ENCODE measurements at places on chromosomes 7 and 10.

DNA sequence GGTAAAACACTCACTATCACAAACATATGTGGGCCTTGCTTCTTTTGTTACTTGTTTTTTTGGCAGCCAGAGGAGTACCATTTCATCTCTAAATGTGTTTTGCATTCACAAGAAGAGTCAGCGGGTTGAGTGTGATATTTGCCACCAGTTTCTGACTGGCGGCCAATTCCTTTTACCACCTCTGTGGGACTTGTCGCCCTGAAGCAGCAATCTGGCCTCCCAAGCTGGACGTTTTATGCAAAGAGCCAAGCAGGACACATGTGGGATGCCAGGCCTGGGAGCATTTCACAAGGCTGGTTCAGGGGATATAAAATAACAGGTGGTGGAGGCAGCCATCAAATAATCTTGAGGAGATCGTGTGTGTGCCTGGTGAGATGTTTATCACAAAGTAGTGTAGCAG is 61.8 kb upstream of the TRIL start:
- no peak for DNase-seq

DNA sequence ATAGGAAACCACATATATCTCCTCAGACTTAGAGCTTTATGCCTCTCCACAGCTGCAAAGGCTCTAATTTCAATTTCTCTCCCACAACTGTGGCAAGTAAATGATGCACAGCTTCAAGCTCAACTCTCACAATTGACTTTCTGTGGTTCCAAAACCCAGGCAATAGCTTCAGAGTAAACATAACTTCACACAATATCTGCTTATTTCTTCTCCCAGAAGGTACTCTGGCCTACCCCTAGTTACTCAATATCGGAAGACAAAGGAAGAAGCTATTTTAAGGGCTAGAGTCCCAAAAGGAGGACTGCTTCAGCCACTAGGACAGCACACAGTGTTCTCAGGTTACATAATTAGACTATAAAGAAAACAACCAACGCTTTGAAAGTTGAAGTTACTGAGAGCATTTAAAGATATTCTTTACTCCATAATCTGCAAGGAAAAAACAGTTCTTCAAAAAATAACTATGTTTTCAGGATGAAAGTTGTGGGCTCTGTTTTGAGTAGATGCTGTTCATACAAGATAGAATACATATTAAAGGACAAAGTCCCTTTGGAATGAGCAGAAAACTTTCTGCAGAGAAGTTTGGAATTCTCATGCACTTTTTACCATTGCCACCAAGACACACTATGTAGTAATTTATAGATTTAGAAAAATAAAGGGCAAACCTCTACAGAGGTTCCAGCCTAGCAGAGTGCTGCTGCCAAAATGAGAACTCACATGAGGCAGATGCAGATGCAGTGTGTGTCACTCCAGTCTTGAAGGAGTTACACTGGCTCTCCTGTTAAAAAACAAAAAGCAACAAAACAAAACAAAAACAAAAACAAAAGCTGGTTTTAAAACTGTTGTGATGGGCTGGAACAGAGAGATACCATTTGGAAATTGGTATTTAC is 81.8 kb downstream of the NT5C2 start:
- DNase-seq: no peak

DNA sequence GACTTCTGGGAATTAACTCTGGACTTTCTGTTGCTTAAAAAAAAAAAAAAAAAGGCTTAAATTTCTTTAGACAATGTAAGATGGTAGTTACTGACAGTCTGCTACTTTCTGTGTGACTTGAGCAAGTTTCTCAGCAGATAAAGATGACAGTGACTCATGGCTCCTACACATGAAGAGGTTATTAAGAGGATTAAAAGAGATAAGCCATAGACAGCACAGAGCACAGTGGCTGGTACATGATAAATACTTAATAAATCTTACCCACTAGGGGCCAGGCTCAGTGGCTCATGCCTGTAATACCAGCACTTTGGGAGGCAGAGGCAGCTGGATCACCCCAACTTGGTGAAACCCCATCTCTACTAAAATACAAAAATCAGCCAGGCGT is 174.8 kb downstream of the JAZF1 start:
- DNase-seq: no peak

DNA sequence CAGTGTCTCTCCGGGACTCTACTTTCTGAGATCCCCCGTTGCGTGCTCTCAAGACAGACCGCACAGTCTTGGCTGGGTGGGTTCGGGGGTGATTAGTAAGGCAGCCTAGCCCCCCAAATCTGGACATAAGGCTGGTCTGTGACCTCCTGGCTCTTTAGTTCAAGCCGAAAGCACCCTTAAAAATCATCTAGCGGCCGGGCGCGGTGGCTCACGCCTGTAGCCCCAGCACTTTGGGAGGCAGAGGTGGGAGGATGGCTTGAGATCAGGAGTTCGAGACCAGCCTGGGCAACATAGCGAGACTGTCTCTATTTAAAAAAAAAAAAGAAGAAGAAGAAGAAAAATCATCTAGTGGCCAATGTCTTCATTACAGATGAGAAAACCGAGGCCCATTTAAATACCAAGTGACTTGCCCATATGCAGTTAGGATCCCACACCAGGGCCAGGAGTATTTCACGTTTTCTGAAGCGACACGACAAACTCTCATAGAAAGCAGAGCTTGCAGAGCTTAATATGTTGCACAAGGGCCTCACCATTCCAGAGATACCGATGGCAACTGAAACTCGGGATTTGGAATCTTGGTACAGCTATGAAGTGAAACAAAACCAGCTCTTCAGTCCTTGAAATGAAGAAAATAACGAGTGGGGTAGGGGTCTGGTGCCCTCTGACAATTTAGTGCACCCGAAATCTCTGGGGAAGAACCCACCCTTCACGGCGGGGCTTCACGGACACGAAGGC is 703 bp upstream of the HILPDA start:
- DNase-seq: no peak

DNA sequence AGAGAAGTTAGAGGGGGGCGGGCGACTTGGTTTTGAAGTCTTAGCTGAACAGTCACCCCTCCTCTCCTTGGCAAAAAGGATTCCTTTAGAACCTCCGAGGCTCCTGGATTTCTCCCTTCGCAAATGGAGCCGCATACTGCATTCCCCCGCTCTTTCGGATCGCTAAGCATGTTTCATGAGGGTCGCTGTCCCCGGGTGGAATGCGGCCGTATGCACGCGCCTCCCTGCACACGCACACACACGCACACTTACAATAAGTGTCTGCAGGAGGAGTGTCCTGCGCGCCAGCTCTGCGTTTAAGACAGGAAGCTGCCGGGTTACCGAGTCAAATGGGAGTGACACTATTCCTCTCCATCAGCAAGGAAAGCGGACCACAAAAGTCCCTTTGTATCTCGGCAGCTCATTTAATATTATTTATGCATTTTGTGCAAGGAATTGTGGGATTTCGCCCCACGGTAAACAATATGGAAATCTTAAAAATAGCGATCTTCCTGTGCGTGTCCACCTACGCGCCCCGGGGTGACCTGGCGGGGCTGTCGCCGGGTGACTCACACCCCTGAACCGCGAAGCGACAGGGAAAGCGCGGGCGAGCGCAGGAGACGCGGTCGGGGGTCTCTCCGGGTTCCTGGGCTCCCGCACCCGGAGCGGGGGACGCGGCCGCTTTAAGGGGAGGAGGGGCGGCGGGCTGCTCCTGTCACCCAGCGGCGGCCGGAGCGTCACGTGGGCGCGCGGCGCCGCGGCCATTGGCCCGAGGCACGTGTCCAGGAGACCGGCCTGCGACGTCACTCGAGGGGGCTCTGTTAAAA is 988 bp upstream of the EN2 start:
- DNase-seq: no peak

DNA sequence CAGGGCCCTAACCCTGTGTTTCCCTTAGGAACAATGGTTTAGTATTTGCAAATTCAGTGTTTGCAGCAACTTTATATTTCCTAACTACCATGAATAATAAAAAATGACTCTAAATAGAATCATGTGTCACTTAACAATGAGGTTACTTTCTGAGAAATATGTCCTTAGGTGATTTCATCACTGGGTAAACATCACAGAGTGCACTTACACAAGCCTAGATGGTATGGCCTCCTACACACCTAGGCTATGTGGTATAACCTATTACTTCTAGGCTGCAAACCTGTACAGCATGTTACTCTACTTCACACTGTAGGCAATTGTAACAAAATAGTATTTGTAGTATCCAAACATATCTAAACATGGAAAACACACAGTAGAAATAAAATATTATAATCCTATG is 1174.6 kb upstream of the LRRTM3 start:
- DNase-seq: no peak

- no peak for DNase-seq
Observed at GRCh38 chr7:46129831-46130230, 208.8 kb upstream of the IGFBP3 start.

DNA sequence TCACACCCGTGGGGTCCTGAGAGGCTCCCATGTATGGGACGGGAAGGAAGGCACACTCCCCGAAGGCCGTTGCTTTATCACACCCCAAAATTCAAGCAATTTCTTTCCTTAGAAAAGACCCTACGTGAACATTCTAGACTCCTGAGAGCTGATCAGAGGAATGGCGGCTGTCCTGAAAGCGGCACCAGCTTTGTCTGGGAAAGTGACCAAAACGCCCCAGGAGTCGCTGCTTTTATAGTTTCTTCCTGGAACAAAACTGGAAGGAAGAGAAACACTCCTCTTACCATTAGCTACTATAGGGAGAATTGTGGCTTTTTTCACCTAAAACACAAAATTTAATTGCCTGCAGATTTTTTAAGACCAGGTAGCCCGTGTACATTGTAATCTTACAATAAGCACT is 261.8 kb upstream of the RNF32 start:
- no peak for DNase-seq

All from CD4-positive, alpha-beta T cell treated with Interleukin-2 at 100 ng/mL for 4 hours (primary cell).